ENCODE measurements at places on chromosomes 16 and 17.
A peak's percentile ranks its signal among the peaks of the same experiment; 100 is the strongest.

DNA sequence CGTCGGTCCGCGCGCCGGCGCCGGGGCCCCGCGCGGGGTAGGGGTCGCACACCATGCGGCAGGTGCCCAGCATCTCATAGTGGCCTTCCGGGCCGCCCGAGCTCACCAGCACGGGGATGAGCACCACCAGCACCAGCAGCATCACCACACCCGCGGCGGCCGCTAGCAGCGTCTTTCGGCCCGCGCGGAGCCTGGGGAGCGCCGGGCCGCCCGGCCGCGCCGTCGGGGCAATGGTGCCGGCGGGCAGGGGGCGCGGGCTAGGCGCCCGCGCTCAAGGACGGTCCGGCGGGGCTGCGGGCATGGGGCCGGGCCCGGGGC lies 237 bp downstream of the C1QL1 start:
- no peak for DNase-seq

GRCh38 chr16:11285842-11286241 lies 4.7 kb upstream of the PRM1 start:
- DNase-seq: no peak

DNA sequence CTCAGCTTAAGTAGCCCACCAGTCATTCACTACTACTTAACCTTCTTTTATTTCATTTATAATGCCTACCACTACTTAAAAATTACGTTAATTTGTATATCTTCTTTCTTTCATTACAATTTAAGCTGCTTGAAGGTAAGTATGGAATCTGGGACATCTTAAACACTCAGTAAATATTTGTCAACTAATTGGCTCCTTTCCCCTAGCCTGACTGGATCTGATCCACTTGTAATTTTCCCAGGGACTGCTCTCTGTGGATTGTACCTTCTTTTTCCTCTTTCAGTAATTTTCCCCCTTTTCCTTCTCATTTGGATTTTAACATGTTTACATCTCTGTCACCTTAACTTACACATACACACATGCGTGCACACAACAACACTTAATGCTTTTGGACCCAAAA lies 152.4 kb upstream of the RBL2 start:
- no peak for DNase-seq

DNA sequence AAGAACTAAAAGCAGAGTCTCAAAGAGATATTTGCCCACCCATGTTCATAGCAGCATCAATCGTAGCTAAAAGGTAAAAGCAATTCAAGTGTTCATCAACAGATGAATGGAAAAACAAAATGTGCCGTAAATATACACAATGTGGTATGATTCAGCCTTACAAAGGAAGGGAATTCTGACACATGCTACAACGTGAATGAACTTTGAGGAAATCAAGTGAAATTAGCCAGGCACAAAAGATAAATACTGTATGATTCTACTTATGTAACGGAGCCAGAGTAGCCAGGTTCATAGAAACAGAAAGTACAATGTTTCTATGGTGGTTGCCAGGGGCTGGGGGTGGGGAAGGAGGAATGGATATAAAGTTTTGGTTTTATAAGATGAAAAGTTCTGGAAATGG lies 57.8 kb upstream of the IL34 start:
- DNase-seq: no peak

GRCh38 chr17:58648236-58648635 lies 43.6 kb downstream of the TEX14 start:
- DNase-seq: no peak

GRCh38 chr16:79165506-79165905 lies 435.0 kb downstream of the MAF start:
- no peak for DNase-seq

DNA sequence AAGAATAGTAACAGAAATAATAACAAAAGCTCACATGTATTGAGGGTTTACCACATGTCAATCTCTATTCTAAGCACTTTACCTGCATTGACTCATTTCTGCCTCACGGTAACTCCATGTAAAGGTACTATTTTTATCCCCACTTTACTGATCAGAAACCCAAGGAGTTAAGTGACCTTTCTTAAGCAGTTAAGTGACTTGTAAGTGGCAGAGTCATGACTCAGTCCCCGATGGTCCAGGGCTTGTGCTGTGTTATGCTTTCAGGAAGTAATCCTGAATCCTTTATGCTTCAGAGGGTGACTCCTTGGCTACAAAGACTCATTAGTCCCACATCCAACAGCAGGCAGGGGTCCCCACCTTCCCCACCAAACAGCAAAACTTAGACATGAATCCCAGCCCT lies 66.5 kb downstream of the MRM1 start:
- DNase-seq: no peak

- DNase-seq: peak; percentile 76
Measured at GRCh38 chr16:29852654-29853053, 10.4 kb downstream of the CDIPT start.

GRCh38 chr17:61806936-61807335 lies 56.4 kb downstream of the BRIP1 start:
- no peak for DNase-seq

DNA sequence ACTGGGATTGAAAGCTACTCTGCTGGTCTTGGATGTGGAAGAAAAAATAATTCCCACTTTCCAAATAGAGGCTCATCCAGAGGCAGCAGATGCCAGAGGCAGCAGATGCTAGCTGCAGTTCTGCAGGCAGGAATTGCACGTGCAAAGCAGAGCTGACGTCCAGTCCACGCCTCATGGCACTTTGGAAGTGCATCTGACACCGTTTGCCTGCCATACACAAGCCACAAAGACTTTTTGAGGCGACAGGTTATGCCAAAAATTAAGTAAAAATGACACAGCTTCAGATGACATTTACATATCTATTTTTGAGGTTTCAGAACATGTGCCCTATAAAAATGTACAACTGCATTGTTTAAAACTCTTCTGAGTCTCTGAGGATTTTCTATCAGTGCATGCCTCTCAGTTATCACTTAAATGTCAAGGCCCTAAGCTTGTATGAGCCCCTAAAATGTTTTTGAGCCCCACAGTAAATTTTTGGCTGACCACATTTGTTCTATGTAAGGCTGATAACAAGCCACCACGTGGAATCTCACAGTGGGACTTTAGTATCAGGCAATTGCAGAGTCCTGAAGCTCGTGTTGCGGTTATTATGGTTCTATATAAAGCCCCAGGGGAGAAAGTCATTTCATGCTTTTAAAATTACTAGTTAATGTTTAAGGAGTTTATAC lies 239.2 kb downstream of the PRKCA start:
- DNase-seq: no peak

DNA sequence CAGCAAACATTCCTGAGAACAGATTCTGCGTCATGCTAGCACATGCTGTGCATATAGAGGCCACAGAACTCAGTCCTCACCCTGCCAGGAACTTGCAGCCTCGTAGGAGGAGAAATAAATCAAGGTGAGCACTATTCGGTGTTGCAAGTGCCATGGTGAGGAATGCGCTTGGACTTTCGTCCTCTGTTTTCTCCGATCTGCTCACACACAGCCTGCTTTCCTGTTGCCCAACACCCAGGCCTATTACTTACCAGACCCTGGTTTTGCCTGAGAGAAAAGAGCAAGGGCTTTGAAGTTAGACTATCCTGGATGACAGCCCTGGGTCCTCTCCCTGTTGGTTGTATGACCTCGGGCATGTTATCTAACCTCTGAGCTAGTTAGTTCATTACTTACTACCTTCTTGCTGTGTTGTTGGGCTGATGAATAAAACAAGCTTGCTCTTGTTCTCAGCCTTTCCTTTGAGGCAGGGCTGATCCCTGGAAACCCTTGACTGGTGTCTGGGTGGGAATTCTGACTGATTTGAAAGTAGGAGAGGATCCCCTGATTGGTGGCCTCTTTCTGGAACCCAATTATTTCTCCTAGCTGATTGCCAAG lies 2.9 kb downstream of the ACSF2 start:
- no peak for DNase-seq

DNA sequence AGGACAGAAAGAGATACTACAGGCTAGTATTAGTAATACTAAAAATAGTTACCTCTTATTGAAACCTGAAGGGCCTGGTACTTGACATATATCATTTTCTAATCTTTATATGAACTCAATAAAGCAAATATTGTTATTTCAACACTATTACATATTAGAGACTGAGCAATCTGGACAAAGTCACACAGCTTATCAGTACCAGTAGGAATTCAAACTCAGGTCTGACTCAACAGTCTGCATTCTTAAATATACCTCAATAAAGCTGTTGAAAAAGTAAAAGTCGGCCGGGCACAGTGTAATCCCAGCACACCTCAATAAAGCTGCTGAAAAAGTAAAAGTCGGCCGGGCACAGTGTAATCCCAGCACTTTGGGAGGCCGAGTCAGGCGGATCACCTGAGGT lies 67.4 kb downstream of the KANSL1 start:
- DNase-seq: no peak

GRCh38 chr16:4613636-4614570 lies 785 bp downstream of the UBALD1 start:
- DNase-seq: peak; percentile 38

GRCh38 chr16:48201515-48202201 lies 42.4 kb upstream of the LONP2 start:
- no peak for DNase-seq

- DNase-seq: no peak
Measured at GRCh38 chr16:48101069-48101674, 54.6 kb downstream of the ABCC12 start.

- no peak for DNase-seq
Measured at GRCh38 chr16:44655-45054, 8.8 kb downstream of the POLR3K start.

DNA sequence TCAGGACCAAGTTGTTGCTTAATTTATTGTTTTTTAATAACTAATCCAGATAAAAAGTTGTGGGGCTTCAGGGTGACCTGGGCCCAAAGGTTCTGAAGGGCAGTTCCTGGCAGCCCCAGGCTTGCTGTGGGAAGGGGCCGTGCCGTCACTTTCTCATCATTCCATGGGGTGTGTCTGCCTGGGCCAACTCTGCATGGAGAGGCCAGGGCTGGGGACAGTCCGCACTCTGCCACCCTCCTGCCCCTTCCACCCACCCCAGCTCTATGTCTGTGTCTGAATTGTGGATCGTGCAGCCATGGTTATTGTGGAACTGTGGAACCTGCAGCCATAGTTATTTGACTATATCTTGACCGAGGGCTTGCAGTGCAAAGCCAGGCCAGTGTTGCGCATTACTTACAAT lies 4.0 kb downstream of the LIMD2 start:
- no peak for DNase-seq

DNA sequence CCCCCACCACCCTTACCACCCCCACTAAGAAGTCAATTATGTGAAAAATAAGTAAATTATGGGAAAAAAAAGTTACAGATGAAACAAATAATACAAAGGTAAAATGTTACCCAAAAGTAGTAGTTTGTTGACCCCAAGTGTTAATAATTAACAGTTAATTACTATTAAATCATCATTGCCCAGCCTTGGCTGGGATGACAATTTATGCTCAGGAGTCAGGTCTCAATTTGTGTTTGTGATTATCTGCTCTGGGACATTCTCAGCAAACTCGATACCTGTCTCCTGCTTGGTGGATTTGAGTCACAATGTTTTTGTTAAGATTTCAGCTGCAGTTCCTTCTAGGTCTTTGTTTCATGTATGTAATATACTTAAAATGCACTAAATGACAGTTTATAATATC lies 172.3 kb upstream of the IRX3 start:
- DNase-seq: no peak

DNA sequence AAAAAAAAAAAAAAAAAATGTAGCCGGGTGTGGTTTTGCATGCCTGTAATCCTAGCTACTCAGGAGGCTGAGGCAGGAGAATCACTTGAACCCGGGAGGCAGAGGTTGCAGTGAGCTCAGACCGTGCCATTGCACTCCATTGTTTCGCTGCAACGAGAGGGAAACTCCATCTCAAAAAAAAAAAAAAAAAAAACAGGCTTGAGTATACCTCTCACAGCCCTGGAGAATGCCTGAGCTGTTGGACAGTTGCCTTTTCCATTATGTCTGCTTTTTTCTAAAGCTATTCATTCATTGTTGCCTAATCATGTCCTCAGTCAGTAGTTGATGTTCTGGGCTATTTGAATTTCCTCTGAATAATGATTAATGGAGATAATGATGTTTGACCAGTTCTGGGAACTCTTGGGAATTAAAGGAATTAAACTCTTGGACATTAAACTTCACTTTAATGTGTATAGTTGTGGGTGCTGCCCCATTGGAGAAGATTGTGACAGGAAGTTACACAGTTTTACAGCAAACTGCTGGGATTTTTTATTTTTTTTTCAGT lies 11.8 kb downstream of the HMOX2 start:
- DNase-seq: peak; percentile 55

GRCh38 chr17:61209106-61209439 lies 190.6 kb upstream of the TBX2 start:
- DNase-seq: no peak

- no peak for DNase-seq
Measured at GRCh38 chr16:52557236-52557635, 10.3 kb upstream of the TOX3 start.

GRCh38 chr16:7508656-7509055 lies 176.0 kb downstream of the RBFOX1 start:
- no peak for DNase-seq

DNA sequence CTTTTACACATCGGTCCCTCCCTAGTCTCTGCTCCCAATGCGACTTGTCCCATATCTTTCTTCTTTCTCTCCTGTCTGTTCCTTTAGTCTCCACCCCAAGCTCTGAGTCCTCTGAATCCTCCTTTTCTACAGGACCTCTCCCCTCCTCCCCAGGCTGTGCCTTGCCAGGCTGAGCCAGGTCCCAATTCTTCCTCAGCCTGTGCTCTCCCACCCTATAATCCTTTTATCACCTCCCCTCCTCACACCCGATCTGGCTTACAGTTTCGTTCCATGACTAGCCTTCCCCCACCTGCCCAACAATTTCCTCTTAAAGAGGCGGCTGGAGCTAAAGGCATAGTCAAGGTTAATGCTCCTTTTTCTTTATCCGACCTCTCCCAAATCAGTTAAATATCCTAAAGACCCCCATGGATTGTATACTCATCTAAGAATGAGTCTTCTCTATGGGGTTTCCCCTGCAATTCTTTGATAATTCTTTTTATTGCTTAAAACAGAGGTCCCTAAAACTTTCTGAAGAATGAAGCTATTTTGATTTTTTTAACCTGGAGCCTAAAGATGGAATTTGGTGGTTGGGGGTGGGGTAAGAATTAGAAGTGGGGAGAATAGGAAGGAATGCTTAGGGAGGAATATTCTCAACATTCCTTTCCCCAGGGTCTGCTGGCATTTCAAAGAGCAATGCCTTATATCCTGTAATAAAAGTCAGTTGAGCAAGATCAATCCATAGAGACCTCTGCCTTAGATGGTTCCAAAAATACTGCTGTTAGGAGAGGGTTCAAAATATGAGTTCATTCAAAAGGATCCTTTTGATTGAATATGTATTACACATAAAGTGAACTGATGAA lies 102.8 kb downstream of the MYO1D start:
- DNase-seq: no peak

GRCh38 chr17:39739885-39740356 lies 2.2 kb downstream of the GRB7 start:
- no peak for DNase-seq

Measured in AG08395 (cell line).